Muscle of leg (tissue), 16 donors: ENCODE measurements at places on chromosomes 16 and 17. TPM values are rescaled to one million over a fixed set of nuclear protein-coding genes. Genes with fewer than 3 reads are reported as not detected.

FGF11 gene
- total RNA-seq: 1.6 TPM

HCRT gene
- 0.13 TPM for total RNA-seq

DNA sequence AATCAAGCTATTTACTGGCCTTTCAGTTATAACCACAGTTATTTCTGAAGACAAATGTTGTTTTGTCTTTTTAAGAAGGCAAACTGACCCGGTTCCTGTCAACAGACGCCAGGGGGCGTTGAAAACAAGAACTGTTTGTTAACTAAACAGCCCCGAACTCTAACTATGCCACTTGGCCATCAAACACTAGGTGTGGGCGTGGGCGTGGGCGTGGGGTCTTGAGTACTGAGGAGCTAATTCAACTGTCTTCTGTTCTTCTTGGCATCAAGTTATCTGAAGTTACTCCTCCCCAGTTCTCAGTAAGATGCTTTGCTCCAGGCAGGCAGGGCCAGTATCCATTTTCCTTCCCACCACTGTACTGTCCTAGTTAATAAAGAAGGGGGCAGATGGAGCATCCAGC, 63.3 kb upstream of the MTMR4 start:
- H3K27me3 ChIP-seq: no peaks in the 10 kb centered on the region
- H3K4me1 ChIP-seq: no peaks in the 10 kb centered on the region
- DNase-seq: peak; percentile 51
- H3K4me3 ChIP-seq: no peak overlapping the region
- no peaks in the 10 kb centered on the region for H3K36me3 ChIP-seq

NLRC3 gene
- 0.58 TPM for total RNA-seq

GRCh38 chr16:27199736-27200135, 3.6 kb upstream of the KDM8 start:
- H3K27me3 ChIP-seq: peaks cover 4% of the 10 kb centered on the region
- no peak overlapping the region for H3K4me3 ChIP-seq
- no peaks in the 10 kb centered on the region for H3K36me3 ChIP-seq
- H3K27ac ChIP-seq: no peak overlapping the region

BCL6B gene
- 15.1 TPM for total RNA-seq

DNA sequence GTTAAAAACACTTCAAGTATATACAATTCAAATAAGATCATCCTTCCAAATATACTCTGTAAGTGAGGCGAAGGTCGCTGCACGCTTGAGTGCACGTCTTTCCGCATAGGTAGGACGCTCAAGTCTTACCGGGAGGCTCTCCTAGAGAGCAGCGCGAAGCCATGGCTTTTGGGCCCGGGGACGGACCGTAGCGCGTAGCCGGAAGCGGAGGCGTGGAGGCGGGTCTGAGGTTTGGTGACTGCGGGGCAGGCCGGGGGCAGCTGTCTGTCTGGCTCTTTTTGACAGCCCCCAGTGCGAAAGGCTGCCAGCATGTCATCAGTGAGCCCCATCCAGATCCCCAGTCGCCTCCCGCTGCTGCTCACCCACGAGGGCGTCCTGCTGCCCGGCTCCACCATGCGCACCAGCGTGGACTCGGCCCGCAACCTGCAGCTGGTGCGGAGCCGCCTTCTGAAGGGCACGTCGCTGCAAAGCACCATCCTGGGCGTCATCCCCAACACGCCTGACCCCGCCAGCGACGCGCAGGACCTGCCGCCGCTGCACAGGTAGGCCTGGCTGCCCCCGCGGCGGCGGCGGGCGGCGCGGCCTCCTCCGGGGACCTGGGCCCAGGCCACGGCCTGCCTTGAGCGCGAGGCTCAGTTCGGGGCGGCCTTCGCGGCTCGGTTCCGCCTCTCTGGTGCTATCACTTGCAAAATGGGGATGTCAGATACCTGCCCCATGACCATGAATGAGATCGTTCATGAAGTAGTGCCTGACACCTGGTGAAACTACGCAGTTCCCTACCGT, at the start of gene LONP2:
LONP2 (plus strand) TSS at position 221 of the 783 bp plus-strand sequence; CDS start at position 310, 89 bp downstream.
- peak within 1 kb of the TSS; percentile 85 for H3K4me3 ChIP-seq
- H3K4me1 ChIP-seq: peaks cover 14% of the 10 kb centered on the region
- H3K36me3 ChIP-seq: no peaks in the 10 kb centered on the region
- DNase-seq: peak; percentile 95
- H3K27ac ChIP-seq: peak within 1 kb of the TSS; percentile 84
- H3K27me3 ChIP-seq: no peaks in the 10 kb centered on the region

IGF2BP1 gene
- 9.4 TPM for total RNA-seq

GRCh38 chr17:64736804-64737492, 74.8 kb upstream of the SMURF2 start:
- no peak for DNase-seq
- no peak overlapping the region for H3K27ac ChIP-seq
- H3K27me3 ChIP-seq: no peaks in the 10 kb centered on the region
- H3K4me1 ChIP-seq: peaks cover 38% of the 10 kb centered on the region
- no peak overlapping the region for H3K4me3 ChIP-seq
- H3K36me3 ChIP-seq: no peaks in the 10 kb centered on the region

TPSD1 gene
- total RNA-seq: not detected

LDHD gene
- 2.3 TPM for total RNA-seq

DNA sequence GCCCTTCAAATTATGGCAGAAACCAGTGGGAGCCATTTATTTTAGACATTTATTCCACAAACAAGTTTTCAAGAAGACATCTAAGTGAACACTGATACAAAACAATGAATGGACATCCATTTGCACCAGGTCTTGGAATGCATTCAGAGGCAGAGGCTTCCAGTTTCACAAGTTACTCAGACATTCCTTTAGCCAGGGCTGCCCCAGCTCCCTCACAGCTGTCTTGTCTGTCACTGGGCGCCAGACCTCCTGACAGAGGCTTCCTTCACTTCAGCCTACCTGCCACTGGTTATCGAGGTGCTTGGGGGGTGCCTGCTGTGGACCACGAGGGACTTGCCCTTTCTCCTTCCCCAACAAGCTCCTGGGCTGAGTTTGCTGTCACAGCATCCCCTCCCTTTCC, 19.2 kb downstream of the AQP8 start:
- no peaks in the 10 kb centered on the region for H3K27me3 ChIP-seq
- peaks cover 23% of the 10 kb centered on the region for H3K36me3 ChIP-seq
- H3K27ac ChIP-seq: no peak overlapping the region
- DNase-seq: peak; percentile 11
- H3K4me3 ChIP-seq: no peak overlapping the region

DNA sequence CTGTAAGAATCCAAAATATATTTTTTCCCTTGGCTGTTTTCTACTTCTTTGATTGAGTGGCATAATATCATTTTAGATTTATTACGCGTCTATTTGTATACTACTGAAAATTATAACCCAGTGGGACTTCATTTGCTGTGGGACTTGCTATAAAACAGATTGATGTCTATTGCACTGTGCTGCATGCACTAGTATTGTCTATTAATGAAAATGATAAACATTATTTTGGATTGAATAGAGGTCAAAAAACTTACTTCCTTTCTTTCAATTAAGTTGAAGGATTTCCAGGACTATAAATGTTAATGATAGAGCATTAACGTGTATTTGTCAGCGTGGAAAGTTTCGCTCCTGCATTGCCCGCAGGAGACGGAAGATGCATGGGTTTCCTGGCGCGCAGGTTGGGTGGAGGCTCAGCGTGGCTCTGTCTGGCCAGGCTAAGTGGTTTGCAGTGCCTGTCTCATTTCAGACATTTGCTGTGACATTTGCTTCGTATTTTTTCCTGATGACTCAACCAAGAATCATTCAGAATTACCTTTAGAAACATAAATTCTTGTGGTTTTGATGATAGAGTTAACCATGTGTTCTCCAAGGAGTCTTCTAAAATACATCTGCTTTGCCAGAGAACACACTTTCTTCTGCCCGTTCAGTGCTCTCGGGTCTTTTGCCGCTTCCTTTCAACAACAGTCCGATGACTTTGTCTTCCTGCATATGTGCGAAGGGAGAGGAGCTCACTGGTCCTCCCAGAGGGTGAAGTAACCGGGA, 216.7 kb downstream of the RPTOR start:
- H3K4me3 ChIP-seq: no peak overlapping the region
- DNase-seq: no peak
- peaks cover 7% of the 10 kb centered on the region for H3K4me1 ChIP-seq
- no peaks in the 10 kb centered on the region for H3K36me3 ChIP-seq
- H3K27ac ChIP-seq: no peak overlapping the region

GRCh38 chr16:66574531-66574930, 4.7 kb upstream of the CMTM2 start:
- H3K36me3 ChIP-seq: peaks cover 14% of the 10 kb centered on the region
- H3K4me3 ChIP-seq: no peak overlapping the region
- H3K4me1 ChIP-seq: peaks cover 21% of the 10 kb centered on the region
- DNase-seq: no peak
- H3K27me3 ChIP-seq: peaks cover 13% of the 10 kb centered on the region

GRCh38 chr16:88467541-88467944, 14.5 kb downstream of the ZFPM1 start:
- peak; percentile 33 for DNase-seq
- H3K27me3 ChIP-seq: no peaks in the 10 kb centered on the region
- H3K4me3 ChIP-seq: no peak overlapping the region
- no peak overlapping the region for H3K27ac ChIP-seq

- H3K27me3 ChIP-seq: no peaks in the 10 kb centered on the region
- H3K27ac ChIP-seq: no peak overlapping the region
- peaks cover 5% of the 10 kb centered on the region for H3K4me1 ChIP-seq
- peak; percentile 84 for DNase-seq
Measured at GRCh38 chr16:77540646-77541045, 105.8 kb upstream of the ADAMTS18 start.

GRCh38 chr17:48307255-48307654, 122.8 kb downstream of the SKAP1 start:
- no peaks in the 10 kb centered on the region for H3K4me1 ChIP-seq
- H3K4me3 ChIP-seq: no peak overlapping the region
- peaks cover 10% of the 10 kb centered on the region for H3K27me3 ChIP-seq
- H3K27ac ChIP-seq: no peak overlapping the region
- no peak for DNase-seq

TNK1 gene
- total RNA-seq: 0.31 TPM

GRCh38 chr17:57870283-57870635, 20.4 kb upstream of the MRPS23 start:
- no peak overlapping the region for H3K4me3 ChIP-seq
- DNase-seq: no peak
- peak overlapping the region; percentile 20 for H3K27ac ChIP-seq

DNA sequence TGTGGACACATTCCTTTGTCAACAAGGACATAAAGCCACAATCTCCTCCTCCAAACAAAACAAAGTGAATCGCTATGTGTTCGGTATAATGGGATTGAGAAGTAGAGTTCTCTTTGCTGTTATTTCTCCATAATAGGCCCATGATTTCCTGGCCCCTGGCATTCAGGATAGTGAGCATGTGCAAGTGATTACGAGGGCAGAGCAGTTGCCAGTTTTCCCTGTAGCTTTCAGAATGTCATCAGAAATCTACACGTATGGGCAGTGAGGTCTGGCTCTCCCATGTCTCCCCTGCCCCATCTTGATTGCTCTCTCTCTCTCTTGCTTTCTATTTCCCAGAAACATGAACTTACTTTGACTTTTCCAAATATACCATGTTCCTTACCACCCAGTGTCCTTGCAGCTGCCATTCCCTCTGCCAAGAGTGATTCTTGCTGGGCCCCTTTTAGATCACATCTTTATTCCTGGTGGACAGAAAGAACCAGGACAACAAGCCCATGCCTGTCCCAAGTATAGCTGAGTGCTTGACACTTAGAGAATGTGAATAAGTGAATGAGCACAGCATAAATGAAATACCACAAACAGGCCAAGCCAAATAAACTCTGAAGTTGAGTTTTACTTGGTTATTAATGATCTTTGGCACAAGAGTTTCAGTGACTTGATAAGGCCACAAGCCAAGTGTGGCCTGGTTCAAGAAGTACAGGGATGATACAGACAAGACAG, 273.1 kb downstream of the CDH13 start:
- peaks cover 4% of the 10 kb centered on the region for H3K4me1 ChIP-seq
- DNase-seq: peak; percentile 24
- H3K4me3 ChIP-seq: no peak overlapping the region
- no peaks in the 10 kb centered on the region for H3K36me3 ChIP-seq

- H3K36me3 ChIP-seq: peaks cover 61% of the 10 kb centered on the region
- peak; percentile 25 for DNase-seq
- no peak overlapping the region for H3K4me3 ChIP-seq
- H3K27ac ChIP-seq: no peak overlapping the region
- no peaks in the 10 kb centered on the region for H3K27me3 ChIP-seq
Measured at GRCh38 chr17:19905502-19905901, 37.8 kb upstream of the ULK2 start.

SLC46A1 gene
- total RNA-seq: 8.2 TPM

KRTAP9-8 gene
- not detected for total RNA-seq

DNA sequence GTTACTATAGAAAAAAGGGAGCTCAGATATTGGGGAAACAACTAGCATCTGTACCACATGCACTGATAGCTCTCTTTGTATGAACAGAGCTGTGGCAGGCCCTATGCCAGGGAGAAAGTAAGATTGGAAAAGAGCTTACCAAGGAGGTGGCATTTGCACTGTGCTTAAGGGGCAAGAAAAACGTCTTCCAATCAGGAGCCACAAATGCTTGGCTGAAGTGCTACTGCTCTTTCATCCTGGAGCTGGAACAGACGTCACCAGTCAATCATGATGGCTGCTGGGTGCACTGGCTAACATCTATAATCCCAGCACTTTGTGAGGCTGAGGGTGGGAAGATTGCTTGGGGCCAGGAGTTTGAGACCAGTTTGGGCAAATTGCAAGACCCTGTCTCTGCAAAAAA, 218.5 kb downstream of the SEC14L1 start:
- H3K36me3 ChIP-seq: no peaks in the 10 kb centered on the region
- H3K27me3 ChIP-seq: no peaks in the 10 kb centered on the region
- no peak overlapping the region for H3K27ac ChIP-seq
- H3K4me3 ChIP-seq: no peak overlapping the region

GRCh38 chr17:64017381-64017980, 3.0 kb downstream of the ICAM2 start:
- H3K4me1 ChIP-seq: peaks cover 8% of the 10 kb centered on the region
- DNase-seq: no peak
- H3K27ac ChIP-seq: peak overlapping the region; percentile 59
- H3K36me3 ChIP-seq: no peaks in the 10 kb centered on the region
- no peak overlapping the region for H3K4me3 ChIP-seq
- H3K27me3 ChIP-seq: no peaks in the 10 kb centered on the region

DNA sequence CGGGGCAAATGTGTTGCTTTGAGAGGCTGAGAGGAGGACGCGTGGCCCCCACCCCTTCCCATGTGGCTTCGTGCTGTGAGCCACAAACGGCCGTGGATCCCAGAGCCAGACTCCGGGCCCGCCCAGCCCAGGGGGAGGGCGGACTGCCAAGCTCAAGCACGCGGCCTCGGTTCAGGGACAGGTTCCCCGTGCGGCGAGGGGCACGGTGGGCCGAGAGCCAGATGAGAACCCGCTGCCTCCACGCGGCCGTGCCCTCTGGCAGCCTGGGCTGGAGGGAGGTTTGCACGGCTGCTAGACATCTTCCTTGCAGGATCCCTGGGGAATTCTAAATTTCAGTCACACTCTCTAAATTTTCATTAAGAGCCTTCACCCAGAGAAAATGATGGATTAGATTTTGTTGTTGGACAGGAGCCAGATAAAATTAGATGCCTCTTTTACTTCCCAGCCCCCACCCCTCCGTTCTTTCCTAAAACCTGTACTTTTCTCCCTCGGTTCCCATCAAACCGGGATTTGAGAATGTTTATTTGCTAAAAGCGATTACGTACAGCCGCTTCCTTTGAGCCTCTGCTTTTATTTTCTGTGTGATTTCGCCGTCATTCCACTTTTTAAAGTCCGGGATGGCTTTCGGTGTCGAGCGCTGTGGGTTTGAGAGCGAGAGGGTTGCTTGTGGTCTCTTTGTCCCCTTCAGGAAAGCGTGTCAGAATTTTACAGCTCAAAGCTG, 25.0 kb upstream of the GNG13 start:
- DNase-seq: peak; percentile 61
- H3K4me3 ChIP-seq: no peak overlapping the region
- peaks cover 8% of the 10 kb centered on the region for H3K4me1 ChIP-seq
- no peaks in the 10 kb centered on the region for H3K36me3 ChIP-seq
- H3K27me3 ChIP-seq: peaks cover 15% of the 10 kb centered on the region
- H3K27ac ChIP-seq: no peak overlapping the region

GRCh38 chr17:1012823-1013728, 16.1 kb downstream of the TIMM22 start:
- no peaks in the 10 kb centered on the region for H3K27me3 ChIP-seq
- H3K4me3 ChIP-seq: no peak overlapping the region
- no peak overlapping the region for H3K27ac ChIP-seq
- peaks cover 47% of the 10 kb centered on the region for H3K36me3 ChIP-seq
